HuH-7.5 (cell line): ENCODE measurements at places on chromosomes 5 and 9.

- no peak for DNase-seq
Observed at GRCh38 chr5:116273448-116274242, 188.8 kb downstream of the COMMD10 start.

GRCh38 chr9:15498246-15498995 is 12.3 kb downstream of the PSIP1 start:
- no peak for DNase-seq

- DNase-seq = no peak
Observed at GRCh38 chr5:151487544-151487943, 40.1 kb downstream of the SLC36A1 start.

- DNase-seq = no peak
Observed at GRCh38 chr5:18010053-18010452, 375.8 kb downstream of the TAF11L14 start.

- no peak for DNase-seq
Observed at GRCh38 chr5:105475401-105475800, 1912.8 kb upstream of the NUDT12 start.

GRCh38 chr5:3931976-3932375 is 336.3 kb downstream of the IRX1 start:
- DNase-seq = no peak

DNA sequence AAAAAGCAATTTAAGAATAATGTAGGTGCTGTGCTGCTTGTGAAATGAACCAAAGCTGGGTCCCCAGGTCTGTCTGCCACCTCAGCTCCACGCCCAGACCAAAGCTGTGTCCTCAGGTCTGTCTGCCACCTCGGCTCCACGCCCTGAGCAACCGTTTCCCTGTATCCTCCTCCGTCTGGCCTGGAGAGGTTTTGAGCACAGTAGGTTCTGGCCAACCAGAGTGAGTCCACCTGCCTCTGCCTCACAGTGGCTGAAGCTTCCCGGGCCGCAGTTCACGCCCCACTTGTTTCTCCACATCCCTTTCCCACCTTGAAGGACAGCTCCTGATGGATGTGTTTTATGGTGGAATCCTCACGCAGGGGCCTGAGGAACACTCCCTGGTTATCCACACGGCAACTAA is 120.5 kb downstream of the ADAMTS2 start:
- no peak for DNase-seq

DNA sequence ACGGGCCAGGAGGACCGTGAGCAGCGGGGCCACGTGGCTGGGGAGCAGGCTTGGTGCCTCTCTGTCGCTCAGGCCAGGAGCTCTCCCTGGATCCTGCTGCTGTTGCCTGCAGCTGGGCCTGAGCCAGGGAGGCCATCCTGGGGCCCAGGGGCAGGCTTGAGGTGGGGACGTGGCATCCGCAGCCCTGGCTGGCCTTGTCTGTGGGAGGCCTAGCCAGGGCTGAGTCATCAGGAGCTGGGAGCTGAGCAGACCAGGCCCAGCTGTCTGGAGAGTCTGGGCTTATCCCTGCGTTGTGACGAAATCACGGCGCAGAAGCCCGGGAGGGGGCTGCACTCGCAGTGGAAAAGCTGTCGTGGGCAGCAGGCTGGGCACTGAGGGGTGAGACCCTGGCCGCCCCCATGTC is 138.8 kb upstream of the COL5A1 start:
- peak; percentile 65 for DNase-seq
